ENCODE measurements at places on chromosomes 6 and 20.

GRCh38 chr6:88705601-88706000 lies 257.8 kb downstream of the RNGTT start:
- DNase-seq = no peak

DNA sequence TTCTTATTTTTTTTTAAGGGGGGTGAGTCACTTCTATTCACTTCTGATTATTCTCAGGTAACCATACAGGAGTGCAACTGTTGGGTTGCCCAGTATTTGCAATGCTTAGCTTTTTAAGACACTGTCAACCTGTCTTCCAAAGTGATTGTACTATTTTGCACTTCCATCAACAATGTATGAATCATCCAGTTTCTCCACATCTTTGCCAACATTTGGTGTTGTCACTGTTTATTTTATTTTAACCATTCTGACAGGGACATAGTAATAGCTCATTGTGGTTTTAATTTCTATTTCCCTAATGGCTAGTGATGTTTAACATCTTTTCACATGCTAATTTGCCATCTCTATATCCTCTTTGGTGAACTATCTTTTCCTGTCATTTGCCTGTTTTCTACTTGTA lies 1.4 kb upstream of the SLC13A3 start:
- DNase-seq = no peak

GRCh38 chr6:25280344-25281074 lies 1.3 kb downstream of the CARMIL1 start:
- DNase-seq = no peak

GRCh38 chr6:149925974-149926777 lies 3.3 kb upstream of the RAET1G start:
- DNase-seq = peak; percentile 16

- DNase-seq = no peak
These were observed 571 bp downstream of the CSNK2B start for GRCh38 chr6:31666337-31666965.

GRCh38 chr6:37069639-37070038 lies 64.2 kb downstream of the FGD2 start:
- DNase-seq = no peak

DNA sequence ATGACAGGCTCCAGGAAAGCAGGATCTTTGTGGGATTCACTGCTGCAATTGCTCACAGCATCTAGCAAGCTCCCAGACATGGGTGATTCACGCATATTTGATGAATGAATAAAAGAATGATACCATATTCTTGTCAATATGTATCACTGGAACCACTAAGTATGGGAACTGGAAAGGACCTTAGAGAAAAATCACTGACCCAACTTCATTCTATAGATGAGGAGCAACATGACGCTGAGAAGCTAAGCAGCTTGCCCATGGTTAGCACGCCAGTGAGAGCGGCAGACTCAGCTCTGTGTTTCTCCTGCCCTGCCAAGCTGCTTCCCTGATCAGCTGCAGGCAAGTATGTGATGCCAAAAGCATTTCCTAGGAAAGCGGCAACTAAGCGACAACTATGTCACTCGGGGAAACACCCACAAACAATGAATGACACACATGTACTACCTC lies 66.8 kb downstream of the PPP1R3G start:
- no peak for DNase-seq

DNA sequence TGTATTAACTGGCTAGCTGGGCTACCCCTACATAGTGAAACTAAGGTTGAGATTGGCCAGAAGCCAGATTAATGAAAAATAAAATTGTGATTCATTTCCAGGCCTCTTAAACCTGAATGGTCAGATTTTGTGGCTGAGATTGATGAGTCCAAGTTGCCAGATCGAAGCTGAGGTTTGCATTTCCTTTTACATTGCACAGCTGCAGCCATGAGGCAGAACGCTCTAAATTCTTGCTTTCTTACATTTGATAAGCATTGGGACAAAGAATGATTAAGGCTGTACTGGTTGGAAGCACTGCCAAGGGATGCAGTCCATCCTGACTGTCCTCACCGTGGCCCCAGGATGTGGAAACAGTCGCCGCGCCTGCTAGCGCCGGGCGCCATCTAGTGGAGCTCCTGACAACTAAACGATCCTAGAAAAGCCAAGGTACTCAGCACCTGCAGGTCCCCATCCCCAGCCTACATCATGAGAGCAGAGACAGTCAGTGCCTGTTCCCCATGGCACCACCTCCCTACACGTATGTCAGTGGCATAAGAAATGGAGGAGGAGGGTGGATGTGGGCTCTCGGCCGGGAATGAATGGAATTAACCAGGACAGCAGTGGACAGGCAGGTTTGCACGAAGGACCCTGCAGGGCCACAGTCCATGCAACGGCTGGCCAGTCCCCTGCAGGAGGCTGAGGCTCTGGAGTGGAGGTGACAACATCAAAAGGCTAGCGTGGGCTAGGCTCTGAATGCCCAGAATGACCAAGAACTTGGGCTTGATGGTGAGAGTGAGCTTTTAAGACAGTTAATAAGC lies 19.0 kb downstream of the PXDC1 start:
- peak; percentile 20 for DNase-seq

GRCh38 chr6:3765415-3765814 lies 13.9 kb upstream of the PXDC1 start:
- DNase-seq = no peak

- DNase-seq = no peak
These were observed 15.6 kb upstream of the CMTR1 start for GRCh38 chr6:37417393-37417792.

Data from NCI-H1436 treated with DMSO at 0.1 percent for 48 hours (cell line).